ENCODE measurements at places on chromosomes 3 and 15.

GRCh38 chr15:101329309-101329863 is 34.3 kb upstream of the SNRPA1 start:
- no peak for DNase-seq

DNA sequence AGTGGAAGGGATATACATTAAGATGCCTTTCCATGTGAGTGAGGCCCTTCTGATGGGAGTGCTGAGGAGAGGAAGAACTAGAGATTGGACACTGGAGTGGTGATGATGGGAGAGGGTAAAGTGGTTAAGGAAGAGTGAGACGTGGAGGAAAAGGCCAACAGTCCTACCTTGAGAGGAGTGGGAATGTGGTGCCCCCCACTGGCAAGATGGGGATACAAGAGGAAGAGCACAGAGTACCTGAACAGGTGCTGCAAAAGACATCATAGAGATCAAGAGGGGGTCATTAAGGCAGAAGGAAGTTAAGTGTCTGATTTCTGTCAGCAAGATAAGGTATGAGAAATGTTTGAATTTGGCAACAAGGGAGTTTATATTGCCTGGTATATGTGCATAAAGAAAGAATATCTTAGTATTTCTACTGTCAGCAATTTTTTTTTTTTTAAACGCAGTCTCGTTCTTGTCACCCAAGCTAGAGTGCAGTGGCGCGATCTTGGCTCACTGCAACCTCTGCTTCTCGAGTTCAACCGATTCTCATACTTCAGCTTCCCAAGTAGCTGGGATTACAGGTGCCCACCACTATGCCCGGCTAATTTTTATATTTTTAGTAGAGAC is 34.0 kb downstream of the ARIH2 start:
- DNase-seq: peak; percentile 41

- DNase-seq: no peak
Observed at GRCh38 chr15:96416934-96417759, 86.6 kb downstream of the NR2F2 start.

DNA sequence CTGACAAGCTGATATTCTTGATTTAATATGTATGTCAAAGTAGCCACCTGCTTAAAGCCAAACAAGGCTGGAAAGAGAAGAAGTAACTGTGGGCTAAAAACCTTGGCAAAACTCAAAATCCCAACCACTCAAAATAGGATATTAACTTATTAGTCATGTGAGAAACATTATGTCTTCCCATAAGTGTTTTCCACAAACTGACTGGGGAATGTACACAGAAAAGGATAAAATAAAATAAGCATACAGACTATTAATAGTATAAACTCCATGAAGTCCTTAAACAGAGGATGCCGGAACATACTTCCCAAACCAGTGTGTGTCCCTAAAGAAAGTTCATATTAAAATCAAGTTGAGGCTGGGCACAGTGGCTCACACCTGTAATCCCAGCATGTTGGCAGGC is 263.7 kb upstream of the THBS1 start:
- no peak for DNase-seq

Data from activated gamma-delta T cell treated with Interleukin-2 at 50 U/mL for 16 hours (primary cell).